ENCODE measurements at places on chromosomes 16 and 17. TPM values are rescaled to one million over a fixed set of nuclear protein-coding genes. Genes with fewer than 3 reads are reported as not detected.

SCRN2 gene
- 35.5 TPM for polyA plus RNA-seq

KRT24 gene
- not detected for polyA plus RNA-seq

SDK2 gene
- polyA plus RNA-seq, result 6.3 TPM

LRRC37A gene
- 2.6 TPM for polyA plus RNA-seq

MYL4 gene
- polyA plus RNA-seq, result not detected

MYH2 gene
- not detected for polyA plus RNA-seq

CARHSP1 gene
- polyA plus RNA-seq, result 43.8 TPM

TBC1D3G gene
- not detected for polyA plus RNA-seq

NEURL4 gene
- 1.2 TPM for polyA plus RNA-seq

BICDL2 gene
- polyA plus RNA-seq, result not detected

FOXF1 gene
- not detected for polyA plus RNA-seq

TP53TG3F gene
- polyA plus RNA-seq, result not detected

DPEP3 gene
- 0.44 TPM for polyA plus RNA-seq

C17orf100 gene
- 9.0 TPM for polyA plus RNA-seq

APOH gene
- polyA plus RNA-seq, result not detected

HAS3 gene
- polyA plus RNA-seq, result 0.29 TPM

SMIM5 gene
- 0.93 TPM for polyA plus RNA-seq

FOXC2 gene
- polyA plus RNA-seq, result not detected

CACNB1 gene
- not detected for polyA plus RNA-seq

TAT gene
- polyA plus RNA-seq, result 0.12 TPM

PRSS27 gene
- not detected for polyA plus RNA-seq

KRTAP3-2 gene
- polyA plus RNA-seq, result not detected

CPHXL2 gene
- not detected for polyA plus RNA-seq

TBX6 gene
- polyA plus RNA-seq, result 0.38 TPM

GRAPL gene
- not detected for polyA plus RNA-seq

RNF157 gene
- polyA plus RNA-seq, result 0.21 TPM

G6PC1 gene
- not detected for polyA plus RNA-seq

RTN4RL1 gene
- polyA plus RNA-seq, result not detected

KRT12 gene
- polyA plus RNA-seq, result not detected

CMTM1 gene
- not detected for polyA plus RNA-seq

NLRC5 gene
- 24.8 TPM for polyA plus RNA-seq

GNPTG gene
- polyA plus RNA-seq, result 39.7 TPM

TPSG1 gene
- not detected for polyA plus RNA-seq

PLCG2 gene
- polyA plus RNA-seq, result 90.5 TPM

DNASE1L2 gene
- not detected for polyA plus RNA-seq

TTLL6 gene
- not detected for polyA plus RNA-seq

All from naive B cell (primary cell).